ENCODE measurements at places on chromosomes 2 and 18.

DNA sequence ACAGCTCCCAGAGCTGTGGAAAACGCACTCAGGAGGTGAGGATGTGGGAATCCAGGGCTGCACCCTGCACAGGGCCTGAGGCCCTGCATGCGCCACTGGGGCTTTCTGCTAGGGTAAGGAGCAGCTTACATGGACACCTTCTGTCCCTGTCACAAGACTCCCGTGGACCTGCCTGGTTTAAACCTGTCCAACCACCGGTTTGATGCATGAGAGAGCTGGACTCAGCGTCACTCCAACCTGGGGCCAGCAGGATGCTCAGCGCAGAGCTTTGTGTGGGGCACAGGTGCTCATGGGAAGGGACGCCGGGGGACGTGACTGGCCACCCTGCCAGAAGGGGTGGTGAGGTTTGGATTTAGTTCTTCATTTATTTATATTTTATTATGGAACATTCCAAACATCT, 24.2 kb downstream of the SNORC start:
- DNase-seq: no peak

- no peak for DNase-seq
Measured at GRCh38 chr18:9100796-9101195, 1.7 kb upstream of the NDUFV2 start.

DNA sequence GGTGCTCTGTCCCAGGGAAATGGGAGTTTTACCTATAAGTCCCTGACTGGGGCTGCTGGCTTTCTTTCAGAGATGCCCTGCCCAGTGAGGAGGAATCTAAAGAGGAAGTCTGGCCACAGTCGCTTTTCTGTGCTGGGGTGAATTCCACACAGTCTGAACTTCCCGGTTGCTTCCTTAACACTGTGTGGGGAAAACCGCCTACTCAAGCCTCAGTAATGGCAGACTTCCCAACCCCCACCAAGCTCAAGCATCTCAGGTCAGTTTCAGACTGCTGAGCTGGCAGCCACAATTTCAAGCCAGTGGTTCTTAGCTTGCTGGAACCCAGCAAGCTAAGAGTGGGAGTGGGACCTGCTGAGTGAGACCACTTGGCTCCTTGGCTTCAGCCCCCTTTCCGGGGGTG, 54.9 kb downstream of the NUP35 start:
- DNase-seq: no peak

DNA sequence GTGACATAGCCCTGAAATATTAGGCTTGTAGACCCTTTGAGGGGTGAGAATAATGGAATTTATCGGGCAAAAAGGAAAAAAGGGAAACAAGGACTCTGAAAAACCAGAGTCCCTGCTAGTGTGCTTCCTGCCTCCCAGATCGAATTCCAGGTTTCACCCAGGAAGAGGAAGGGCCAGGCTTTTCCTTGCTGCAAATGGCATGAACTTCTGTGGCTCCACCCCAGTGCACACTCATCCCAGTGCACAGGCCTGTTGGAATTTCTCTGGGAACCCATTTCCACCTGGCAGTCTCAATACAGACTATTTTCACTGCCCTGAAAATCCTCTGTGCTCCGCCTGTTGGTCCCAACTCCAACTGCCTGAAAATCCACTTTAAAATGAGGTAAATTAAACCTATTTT, 29.9 kb downstream of the C18orf54 start:
- DNase-seq: no peak

DNA sequence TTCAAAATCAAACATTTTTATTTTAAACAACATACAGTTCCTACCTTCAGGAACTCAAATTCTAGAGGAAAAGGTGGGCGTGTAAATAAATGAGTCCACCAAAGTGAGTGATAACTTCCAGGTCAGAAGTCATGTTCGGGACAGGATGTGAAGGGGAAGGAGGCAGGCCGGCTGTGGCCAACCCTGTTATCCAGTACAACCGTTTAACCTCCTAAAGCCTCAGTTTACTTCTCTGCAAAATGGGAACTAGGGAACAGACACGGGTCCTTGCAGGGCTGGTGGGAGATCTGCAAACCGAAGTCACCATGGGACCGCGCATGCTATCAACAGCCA, 373 bp downstream of the EIPR1 start:
- DNase-seq: no peak

DNA sequence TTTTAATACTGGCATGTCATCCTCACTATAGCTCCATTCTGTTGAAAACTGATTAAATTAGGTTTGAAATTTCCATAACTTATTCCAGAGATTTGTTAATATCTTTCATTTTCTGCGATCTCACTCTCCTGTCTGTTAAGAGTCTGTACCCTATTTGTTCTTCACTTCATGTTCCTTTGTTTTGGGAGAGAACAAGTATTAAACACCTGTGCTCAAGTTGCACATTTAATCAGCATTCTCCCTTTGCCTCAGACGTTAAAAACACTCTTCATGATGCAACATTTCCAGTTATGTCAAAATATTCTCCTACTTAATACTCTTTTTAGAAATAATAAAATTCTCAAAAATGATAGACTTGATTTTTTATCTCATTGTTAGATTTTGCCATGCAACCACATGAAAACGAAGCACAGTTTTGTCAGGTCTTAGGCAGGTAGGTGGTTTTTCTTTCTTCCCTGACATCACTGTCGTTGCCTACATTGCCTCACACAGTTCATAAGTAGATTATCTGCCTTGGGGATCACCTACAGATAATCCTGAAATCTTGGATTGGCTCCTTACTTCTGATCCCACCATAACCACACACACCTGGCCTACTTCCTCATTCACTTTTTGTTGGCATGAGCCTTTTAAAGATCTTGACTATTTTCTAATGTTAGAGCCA, 109.9 kb downstream of the GAREM1 start:
- DNase-seq: no peak

GRCh38 chr18:44882163-44882868, 201.6 kb downstream of the SETBP1 start:
- DNase-seq: no peak

- DNase-seq: peak; percentile 48
Measured at GRCh38 chr18:26547646-26548414, 523 bp downstream of the KCTD1 start.

DNA sequence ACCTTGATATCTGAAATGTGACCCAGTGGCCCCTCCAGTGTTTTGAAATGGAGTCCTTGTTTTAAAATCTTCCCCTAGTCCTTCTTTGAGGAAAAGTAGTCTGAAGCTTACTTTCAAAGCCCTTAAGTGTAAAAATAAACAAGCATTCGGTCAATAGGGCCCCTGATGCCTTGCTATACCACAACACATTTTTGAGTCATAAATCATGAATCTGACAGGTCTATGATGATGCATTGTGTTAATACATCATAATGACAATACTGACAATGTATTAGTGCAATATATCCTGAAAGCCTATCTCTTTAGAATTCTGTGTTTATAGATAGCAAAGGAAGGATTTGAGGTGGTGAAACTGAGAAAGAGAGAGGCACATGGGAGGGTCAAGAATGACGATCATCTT, 464.2 kb downstream of the MEIS1 start:
- no peak for DNase-seq

DNA sequence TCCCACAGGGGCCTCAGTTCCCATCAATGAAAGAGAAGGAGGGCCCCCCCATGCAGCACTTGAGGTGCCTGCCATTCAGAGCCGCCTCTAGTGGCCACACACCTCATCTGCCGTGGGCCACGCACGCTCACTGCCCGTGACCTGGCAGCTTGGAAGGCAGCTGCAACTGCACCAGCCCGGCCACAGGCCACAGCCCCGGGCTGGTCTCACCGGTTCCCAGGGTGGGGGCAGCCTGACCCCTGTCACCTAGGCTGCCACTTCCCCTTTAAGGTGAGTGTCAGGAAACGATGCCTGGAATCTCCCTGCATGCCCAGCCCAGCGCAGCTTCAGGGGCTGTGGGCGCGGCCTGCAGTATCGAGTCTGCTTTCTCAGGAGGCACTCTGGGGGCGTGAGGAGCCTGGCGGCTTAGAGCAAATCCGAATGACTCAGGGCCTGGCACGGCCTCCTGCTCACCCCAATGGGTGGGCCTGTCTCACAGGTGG, 2.6 kb downstream of the MAB21L4 start:
- DNase-seq: no peak

GRCh38 chr2:12059616-12060441, 313.4 kb downstream of the LPIN1 start:
- DNase-seq: no peak

- no peak for DNase-seq
Measured at GRCh38 chr2:234015861-234016260, 34.6 kb upstream of the SPP2 start.

GRCh38 chr2:144914622-144915318, 394.9 kb upstream of the ZEB2 start:
- DNase-seq: no peak

GRCh38 chr2:3443506-3444084, 64.1 kb downstream of the TRAPPC12 start:
- DNase-seq: no peak

- no peak for DNase-seq
Measured at GRCh38 chr2:176924909-176925534, 287.6 kb upstream of the HNRNPA3 start.

DNA sequence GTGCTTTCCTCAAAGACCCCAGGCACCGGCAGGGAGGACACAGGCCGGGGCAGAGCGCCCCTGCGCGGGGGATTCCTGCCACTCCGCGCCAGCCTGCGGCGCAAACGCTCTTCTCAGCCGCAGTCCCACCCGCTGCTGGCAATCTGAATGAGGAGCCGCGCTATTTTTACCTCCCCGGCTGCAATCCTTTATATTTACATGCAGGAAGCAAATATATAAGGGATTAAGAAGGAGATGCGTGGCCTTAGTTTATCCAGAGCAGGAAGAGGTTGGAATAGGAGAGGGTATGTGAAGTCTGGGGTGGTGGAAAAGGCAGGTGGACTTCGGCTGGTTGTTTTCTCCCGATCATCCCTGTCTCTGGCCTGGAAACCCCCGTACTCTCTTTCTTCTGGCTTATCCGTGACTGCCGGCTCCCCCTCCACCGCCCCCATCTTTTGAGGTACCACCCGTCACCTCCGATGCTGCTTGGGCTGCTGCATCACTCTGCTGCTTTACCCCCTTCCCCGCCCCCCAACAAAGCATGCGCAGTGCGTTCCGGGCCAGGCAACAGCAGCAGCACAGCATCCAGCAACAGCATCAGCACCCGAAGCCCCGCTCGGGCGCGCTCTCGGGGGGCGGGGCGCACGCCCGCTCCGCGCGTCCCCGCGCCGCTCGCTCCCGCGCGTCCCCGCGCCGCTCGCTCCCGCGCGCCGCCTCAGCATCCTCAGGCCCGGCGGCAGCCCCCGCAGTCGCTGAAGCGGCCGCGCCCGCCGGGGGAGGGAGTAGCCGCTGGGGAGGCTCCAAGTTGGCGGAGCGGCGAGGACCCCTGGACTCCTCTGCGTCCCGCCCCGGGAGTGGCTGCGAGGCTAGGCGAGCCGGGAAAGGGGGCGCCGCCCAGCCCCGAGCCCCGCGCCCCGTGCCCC, at the start of gene ADAM23:
TSS of gene ADAM23 (plus strand) at position 700 of the 902 bp plus-strand sequence. CDS start 335 bp downstream, outside the sequence.
- no peak for DNase-seq

GRCh38 chr2:79801082-79801481, 288.2 kb downstream of the CTNNA2 start:
- DNase-seq: no peak

DNA sequence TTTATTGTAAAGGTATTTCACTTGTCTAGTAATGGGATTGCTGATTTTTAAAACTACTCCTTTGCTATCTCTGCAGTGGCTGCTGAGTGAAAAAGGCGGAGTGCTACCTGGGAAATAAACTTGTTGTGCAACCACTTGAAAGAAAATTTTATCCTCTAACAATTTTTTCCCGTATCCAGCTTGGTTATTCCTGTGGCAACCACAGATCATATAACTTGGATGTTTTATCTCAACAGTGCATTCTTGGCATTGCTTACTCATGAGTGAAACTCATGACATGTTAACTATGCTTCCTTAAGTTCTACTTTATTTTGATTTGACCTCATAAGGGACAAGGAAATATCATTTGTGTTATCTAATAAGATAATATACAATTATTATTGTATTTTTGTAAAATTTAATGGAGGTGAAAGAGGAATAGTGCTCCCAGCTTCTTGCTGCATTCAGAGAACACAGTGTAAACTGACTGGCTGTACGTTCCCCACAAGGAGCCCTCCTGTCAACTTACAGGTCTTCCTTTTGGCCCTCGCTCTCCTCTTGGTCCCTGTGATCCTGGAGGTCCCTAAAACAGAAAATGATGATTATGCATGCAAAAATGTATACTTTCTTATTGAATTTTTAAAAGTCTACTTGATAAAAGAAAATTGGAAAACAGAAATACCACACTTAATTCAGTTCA, 82.7 kb downstream of the COL5A2 start:
- no peak for DNase-seq

DNA sequence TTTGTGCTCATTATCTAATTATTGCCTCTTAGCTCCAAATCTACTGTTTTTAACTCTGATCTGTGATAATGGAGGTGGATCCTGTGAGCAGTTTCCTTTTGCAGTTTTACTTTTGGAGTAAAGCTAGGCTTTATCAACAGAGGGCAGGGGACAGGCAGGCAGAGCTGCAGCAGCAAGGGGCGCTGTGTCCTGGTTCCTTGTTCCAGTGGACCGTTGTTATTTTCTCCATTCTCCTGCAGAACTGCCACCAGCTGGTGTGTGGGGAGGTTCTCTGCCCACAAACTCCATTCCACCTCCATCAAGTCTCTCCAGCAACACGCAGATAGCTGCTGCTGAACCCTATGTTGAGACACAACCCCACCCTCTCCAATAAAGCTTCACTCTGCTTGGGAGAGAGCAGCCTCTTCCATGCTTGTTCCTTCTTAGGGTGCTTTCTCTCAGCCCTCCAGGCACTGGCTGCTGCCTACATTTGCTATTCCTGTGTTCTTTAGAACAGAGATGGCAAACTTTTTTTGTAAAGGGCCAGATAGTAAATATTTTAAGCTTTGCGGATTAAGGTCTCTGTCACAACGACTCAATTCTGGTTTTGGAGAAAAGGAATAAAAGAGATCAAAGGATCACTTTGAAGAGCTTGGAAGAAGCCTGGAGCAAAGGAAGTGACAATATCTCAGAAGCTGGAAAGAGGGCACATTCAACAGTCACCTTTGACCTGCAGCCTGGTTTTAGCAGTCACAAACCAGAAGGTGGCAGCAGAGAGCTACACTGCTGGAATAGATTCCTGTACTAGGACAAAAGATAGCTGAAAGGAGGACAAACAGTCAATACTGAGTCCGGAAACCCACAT, 208.8 kb downstream of the CCDC178 start:
- peak; percentile 35 for DNase-seq

All from activated CD4-positive, CD25-positive, alpha-beta regulatory T cell treated with anti-CD3 and anti-CD28 coated beads, Interleukin-2, amount 50 U/mL, for 72 hours (primary cell).